ENCODE measurements at places on chromosomes 5 and 9.

GRCh38 chr5:90408571-90409317 is 812 bp downstream of the CETN3 start:
- DNase-seq = no peak

GRCh38 chr9:94068257-94068656 is 16.0 kb upstream of the PTPDC1 start:
- no peak for DNase-seq

- DNase-seq = no peak
These were observed 959 bp upstream of the FBXL17 start for GRCh38 chr5:108382784-108383330.

- no peak for DNase-seq
These were observed 5.9 kb downstream of the ZDHHC12 start for GRCh38 chr9:128718047-128718446.

DNA sequence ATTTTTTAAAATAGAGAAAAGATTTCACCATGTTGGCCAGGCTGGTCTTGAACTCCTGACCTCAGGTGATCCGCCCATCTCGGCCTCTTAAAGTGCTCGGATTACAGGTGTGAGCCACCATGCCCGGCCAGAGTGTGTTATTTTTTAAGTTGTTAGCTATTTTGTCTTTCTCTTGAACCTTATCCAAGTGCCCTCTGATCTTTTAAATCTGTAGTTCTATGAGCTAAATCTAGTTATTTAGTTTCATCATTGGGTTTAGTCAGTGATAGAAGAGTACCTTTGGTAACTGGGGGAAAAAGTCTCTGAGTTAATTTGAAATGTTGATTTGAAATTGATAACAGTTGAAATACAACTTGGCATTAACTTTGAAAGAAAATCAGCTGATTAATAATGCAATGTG is 88.3 kb downstream of the NNT start:
- no peak for DNase-seq

GRCh38 chr9:135591506-135592330 is 30.2 kb downstream of the PAEP start:
- no peak for DNase-seq

GRCh38 chr9:88800329-88800682 is 191.0 kb upstream of the S1PR3 start:
- DNase-seq = no peak

DNA sequence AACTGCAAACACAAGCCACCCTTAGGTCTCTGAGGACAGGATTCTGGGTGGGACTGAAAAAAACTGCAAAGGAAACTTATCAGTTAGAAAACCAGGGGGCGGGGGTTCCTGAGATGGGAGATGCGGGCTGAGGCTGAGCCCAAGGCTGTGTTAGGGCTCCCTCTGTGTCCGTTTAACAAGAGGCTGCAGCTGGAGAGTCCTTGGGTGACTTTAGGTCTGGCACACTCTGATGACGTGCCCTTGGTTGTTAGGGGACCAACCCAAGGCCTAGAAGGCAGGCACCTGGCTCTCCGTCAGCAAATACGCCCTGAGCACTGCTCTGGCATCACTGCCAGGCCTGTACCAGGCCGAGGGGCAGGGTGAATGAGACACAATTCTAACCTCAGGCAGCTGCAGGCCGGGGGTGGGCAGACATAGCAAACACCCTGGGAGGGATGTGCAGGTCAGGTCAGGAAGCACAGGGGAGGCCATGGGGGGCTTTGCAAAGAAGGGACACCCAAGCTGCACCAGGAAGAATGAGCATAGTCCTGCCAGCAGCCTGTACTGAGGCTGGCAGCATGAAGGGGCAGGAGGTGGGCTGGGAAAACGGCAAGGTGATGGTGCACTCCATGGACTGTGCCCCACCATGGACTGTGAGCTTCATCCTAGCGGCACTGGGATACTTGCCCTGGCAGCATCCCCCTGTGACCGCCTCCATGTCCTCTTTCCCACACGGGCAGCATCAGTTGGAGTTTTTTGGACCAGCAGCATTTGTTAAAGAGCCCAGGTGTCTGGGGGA is 137.9 kb downstream of the GABBR2 start:
- DNase-seq = no peak

DNA sequence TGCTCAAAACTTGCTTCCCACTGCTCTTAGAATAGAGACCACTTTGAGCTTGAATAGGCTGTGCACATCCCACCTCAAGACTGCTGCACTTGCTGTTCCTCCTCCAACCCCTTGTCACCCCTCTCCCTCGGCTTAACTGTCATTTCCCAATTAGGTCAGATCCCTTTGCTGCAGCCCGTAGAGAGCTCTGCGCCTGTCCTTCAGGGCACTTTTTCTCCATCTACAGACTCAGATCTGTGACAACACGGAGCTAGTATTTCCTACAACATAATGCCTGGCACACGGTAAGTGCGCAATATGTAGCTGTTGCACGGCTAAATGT is 485 bp upstream of the HABP4 start:
- peak; percentile 62 for DNase-seq

GRCh38 chr5:50415912-50416311 is 25.2 kb downstream of the EMB start:
- DNase-seq = no peak

GRCh38 chr5:168885324-168886120 is 306.4 kb upstream of the PANK3 start:
- DNase-seq = no peak

DNA sequence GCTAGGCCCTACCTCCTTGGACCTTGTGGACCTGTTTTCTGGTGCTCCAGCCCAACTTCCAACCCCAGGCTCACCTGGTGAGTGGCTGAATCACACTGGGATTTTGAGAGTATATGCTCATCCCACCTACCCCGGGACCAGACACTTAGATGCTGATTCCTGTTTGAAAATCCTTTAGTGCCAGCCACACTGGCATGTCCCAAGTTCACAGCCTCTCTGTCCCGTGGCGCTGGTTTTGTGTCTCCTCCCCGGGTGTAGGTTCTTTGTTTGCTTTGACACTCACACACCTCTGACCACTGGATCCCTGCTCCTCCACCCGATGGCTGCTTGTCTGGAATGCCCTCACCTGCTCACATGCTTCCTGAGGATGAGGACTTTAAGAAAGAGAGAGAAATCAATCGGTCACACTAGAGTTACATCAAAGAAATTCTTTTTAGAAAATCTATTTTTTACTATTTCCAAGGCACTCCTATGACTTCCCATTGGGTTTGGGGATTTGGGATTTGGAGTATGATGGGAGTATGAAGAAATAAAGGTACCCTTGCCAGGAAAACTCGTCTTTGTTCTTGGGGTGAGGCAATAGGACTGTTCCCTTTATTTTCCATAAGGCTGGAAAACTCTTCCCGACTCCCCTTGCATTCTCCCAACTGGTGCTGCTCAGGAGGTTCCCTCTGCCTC is 7.3 kb upstream of the SLC25A48 start:
- no peak for DNase-seq

DNA sequence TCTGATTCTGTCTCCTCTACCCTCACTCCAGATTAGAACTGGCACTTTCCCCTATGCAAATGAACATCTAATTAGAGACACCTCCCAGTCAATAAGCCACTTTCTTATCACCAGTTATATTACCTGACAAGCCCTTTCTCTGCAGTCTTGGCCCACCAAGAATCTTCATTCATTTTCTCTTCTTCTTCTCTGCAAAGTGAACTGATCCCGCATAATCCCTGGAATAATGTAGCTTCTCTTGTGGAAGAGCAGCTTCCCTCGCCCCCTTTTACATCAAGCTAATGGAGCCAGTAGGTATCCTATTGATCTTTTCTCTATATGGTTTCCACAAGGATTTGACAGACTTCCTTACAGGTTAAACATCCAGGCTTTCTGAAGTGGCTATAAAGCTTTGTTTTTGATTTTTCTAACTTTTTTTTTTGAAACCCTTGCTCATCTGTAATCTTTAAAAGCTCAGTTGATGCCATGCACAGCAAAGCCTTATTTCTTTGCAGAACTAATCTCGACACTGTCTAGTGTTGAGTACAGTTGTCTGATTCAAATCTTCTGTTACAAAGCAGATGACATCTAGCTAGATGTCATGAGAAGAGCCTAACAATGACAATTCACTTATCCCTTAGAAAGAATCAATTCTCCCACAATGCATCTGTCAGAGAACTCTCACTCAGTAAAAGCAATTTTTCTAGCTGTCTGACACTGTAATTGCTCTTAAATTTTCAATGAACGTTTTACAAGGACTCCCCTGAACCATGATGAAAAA is 281.4 kb downstream of the ISL1 start:
- no peak for DNase-seq

DNA sequence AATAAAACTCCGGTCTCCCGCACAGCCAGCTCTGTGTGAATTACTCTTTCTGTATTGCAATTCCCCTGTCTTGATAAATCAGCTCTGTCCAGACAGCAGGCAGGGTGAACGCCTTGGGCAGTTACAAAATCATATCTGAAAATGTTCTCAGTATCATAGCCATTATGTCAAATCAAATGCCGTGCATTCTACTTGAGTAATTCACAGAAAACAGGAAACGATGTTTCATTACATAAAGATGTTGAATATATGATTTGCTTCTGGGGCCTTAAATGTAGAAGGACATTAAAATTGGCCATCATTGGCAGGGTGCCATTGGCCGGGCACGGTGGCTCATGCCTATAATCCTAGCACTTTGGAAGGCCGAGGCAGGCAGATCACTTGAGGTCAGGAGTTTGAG is 8.5 kb downstream of the POLR3G start:
- no peak for DNase-seq

GRCh38 chr5:179765400-179765799 is 28.4 kb upstream of the LTC4S start:
- DNase-seq = peak; percentile 86

DNA sequence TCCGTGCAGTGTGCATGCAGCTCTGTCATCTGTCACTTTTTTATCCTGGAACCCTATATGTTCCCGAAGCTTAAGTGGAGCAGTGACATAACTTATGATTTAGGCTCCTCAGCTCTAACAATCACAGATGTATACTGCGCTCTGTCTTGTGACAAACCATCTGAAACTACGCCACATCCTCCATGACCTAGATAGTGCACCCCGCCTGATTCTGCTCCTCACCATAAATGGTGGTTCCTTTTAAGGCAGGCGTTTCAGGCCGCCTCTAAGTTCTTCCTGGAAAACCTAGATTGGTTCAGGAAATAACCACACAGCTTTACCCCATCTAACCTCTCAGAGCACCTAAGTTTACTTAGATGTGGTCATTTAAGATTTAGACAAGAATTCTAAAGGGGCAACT is 372.0 kb downstream of the CDH10 start:
- DNase-seq = no peak

All from H54 (cell line).